Amygdala (tissue), 56 donors: ENCODE measurements at places on chromosomes 3 and 15.

GRCh38 chr3:101638261-101638745 is 38.6 kb downstream of the ZBTB11 start:
- no peak for DNase-seq

DNA sequence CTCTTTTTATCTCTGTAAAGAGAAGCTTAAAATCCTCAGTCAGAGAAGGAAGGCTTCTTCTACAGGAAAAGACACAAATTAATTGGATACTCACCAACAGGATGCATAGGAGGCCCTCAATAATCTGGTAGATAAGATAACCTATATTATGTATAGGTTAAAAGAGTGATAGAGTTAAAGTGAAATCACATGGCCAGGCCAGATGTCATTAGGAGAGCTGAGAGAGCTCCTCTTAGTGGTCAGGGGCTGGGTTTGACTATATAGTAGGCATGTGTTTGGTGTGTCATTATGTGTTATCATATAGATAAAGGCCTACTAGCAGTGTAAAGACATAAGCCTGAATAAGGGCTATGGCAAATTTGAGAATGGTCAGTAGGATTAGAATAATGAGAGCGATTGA is 479.3 kb downstream of the EPHA3 start:
- no peak for DNase-seq

- no peak for DNase-seq
Observed at GRCh38 chr3:190646996-190647395, 133.1 kb downstream of the IL1RAP start.

DNA sequence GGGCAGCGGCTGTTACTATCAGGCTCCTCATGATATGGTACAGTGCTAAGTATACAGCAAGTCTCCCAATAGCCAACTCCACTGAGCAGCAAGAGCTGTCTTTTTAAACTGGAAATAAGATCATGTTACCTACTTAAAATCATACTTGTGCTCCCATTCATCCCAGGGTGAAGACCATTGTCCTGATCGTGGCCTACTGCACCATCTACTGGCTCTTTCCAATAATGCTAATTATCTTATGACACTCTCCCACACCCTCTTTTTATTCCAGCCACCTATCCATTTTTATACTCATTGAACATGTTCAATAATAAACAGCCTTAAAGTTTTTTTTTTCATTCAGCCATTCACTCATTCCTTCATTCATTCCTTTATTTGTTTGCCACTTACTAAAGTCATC is 117.7 kb downstream of the GBE1 start:
- no peak for DNase-seq

GRCh38 chr3:24765399-24765798 is 270.7 kb upstream of the THRB start:
- DNase-seq, result no peak

GRCh38 chr15:59685737-59686297 is 3.3 kb downstream of the BNIP2 start:
- no peak for DNase-seq

GRCh38 chr3:15331606-15332404 is 581 bp downstream of the SH3BP5 start:
- DNase-seq, result no peak

GRCh38 chr3:190306513-190307163 is 15.6 kb downstream of the CLDN1 start:
- DNase-seq, result no peak

GRCh38 chr15:31516440-31516839 is 189.8 kb downstream of the KLF13 start:
- DNase-seq, result no peak

DNA sequence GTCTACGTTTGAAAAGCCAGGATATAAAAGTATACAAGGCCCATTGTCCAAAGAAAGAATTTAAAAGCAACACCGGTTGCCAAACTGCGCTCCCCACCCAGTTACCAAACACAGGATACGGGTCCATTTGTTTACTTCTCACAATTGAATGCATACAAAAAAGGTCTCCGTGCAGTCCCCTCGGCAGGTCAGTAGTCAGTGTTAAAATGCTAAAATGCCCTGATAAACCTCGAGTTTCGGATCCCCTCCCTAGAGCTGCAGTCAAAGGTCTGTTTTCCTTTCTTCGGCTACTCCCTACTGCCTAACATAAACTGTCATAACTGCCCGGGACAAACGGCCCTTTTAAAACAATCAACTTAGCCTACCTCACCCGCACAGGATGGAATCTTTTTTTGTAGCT is 534.6 kb downstream of the FOXP1 start:
- DNase-seq, result no peak

- no peak for DNase-seq
Observed at GRCh38 chr15:28026221-28026620, 72.9 kb downstream of the OCA2 start.

- DNase-seq, result no peak
Observed at GRCh38 chr3:42608581-42608980, 8.1 kb downstream of the NKTR start.

GRCh38 chr3:197687570-197687969 is 49.1 kb downstream of the RUBCN start:
- no peak for DNase-seq

DNA sequence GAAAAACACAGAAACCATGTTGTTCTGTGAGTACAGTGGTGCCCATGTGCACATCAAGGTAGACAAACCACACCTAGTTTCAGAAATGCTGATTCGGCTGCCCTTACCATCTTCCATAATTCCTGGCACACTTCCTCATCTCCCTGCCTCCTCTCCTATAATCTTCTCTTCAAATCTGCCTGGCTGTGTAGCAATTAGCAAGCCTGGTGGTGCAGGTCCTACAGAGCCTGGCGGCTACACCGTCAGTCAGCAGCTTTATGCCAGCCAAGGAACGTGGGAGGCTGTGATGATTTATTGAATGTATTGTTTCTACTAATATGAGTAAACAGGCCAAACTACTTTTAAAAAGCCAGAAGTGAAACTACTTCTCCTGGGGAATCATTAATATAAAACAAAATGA is 106.8 kb downstream of the SEMA6D start:
- no peak for DNase-seq

GRCh38 chr3:164673738-164674137 is 404.6 kb downstream of the SI start:
- no peak for DNase-seq

- DNase-seq, result no peak
Observed at GRCh38 chr3:37526511-37526910, 335.2 kb upstream of the CTDSPL start.

- DNase-seq, result no peak
Observed at GRCh38 chr3:188796122-188796631, 375.6 kb upstream of the TPRG1 start.

DNA sequence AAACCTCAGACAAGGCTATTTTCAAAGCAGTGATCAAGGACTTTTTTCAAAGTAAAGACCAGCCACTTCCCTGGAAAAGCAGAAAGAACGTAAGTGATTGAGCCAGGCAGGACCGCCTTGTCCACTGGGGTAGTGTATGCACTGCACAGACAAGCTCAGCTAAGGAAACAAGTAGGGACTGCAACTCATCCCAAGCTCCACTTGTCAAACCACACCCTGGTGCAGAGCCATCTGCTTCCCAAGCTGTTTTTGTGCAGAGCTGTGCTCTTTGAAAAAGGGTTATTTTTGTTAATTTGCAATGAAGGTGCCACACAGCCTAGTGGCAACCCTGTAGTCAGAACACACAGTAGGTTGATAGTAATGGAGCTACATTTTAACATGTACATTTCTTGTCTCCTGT is 193.3 kb downstream of the ADAMTS9 start:
- no peak for DNase-seq

DNA sequence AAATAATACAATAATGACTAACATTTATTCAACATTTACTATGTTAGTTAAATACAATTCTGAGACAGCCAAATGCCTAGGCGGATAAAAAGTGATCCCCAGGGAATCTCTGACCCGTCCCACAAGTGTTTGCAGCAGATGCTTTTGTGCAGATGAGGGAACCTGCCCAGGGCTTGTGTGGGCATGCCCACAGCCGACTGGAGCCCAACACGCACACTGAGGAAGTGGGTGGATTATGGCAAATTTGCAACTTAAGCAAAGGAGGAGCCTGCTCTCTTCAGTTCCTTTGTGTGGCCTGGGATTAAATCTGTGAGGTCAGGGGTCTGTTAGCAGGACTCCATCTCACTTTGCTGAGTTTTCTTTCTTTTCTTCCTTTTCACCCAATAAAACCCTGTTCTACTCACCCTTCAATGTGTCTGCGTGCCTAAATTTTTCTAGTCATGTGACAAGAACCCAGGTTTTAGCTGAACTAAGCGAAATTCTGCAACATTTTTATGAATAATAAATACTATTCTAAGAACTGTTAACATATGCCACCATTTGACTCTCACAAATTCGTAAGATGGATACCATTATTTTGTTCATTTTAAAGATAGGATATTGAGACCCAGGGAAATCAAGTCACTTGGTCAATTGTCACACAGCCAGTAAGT is 13.9 kb upstream of the RTP1 start:
- DNase-seq, result no peak

GRCh38 chr3:63151897-63152296 is 126.2 kb upstream of the SYNPR start:
- no peak for DNase-seq

GRCh38 chr3:135895106-135895733 is 70.3 kb upstream of the PPP2R3A start:
- peak; percentile 56 for DNase-seq

DNA sequence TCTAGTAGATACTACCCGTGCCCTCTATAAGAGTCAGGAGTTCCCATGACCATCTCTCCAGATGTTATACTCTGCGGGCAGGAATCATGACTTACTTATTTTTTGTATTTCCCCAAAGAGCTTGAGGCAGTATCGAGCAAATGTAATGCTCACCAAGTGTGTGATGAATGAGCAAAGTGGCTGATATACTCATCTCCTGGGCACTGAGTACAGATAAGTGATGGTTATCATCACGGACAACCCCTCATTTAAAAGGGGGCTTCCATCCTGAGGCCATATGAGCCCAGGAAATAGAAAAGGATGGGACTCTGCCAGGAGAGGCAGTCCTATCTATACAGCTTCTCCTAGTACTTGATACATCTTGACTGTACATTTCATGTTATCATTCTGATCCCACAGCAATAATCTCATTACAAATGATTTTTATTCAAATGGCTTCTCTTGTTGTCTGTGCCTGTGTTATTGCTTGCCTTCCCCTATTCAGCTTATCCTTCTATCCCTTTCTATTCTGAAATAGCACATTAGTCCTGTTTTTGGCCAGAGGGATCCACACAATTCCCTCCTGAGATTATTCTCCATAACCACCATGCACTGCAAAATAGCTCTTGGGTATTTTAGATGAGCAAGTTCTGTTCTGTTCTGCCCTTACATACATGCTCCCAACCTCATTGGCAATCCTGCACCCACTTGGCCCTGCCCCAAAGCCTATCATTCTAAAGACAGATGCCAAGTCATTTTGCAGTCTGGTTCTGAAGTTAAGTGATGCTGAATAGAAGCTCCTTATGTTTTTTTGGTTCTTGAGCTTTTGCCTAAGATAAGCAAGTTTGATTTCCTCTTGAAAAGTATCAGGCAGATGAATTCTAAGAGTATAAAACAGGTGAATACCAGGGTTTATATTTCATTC is 48.0 kb upstream of the MRPL3 start:
- no peak for DNase-seq

DNA sequence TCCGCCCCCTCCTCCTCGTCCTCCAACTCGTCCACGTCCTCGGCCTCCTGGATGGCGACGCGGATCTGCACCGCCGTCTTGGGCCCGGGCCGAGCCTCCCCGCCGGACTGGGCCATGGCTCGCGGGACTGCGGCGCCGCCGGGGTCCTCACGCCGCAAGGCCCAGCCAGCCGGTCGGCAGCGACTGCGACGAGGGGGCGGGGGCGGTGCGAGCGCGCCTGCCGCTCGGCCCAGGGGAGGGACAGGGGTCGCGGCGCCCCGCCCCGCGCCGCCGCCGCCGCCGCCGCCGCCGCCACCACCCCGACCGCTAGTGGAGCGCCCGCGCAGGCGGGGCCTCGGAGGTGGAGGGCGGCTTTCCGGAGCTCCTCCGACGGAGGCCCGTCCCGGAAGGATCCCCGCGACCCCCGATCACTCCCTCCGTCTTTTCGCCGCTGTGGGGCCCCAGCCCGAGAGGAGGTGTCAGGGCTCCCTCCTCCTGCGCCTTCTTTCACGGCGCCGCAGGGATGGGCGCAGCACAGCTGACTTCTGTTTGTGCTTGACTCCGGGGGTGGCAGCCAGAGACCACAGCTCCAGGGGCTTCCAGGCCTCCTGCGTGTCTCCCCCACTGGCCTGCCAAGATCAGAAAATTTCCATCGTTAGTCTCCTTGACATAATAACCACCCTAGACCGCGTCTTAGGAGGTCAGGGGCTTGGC is at the start of gene LARP6:
Gene LARP6, minus strand, starts transcription at position 185 of the 693 bp plus-strand sequence. Its CDS starts 69 bp downstream, at position 116.
- no peak for DNase-seq

DNA sequence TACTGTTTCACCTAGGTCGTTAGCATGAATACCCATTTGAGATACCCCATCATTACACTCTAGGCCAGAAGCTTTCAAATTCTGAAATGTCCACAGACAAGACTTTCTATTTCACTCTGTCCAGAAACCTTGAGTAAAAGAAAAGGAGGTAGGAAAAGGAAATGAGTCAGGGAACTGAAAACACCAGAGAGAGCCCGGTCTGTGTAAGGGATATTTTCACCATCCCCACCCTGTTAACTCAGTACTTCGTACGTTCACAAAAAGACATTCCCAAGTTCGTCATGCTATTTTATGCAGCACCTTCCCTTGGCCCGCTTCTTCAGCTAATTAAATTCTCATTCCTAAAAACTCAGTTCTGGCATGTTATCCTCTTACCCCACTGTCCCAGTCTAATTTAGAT is 89.4 kb upstream of the SOX2 start:
- DNase-seq, result no peak

GRCh38 chr3:60289341-60290121 is 961.7 kb downstream of the FHIT start:
- DNase-seq, result no peak

- no peak for DNase-seq
Observed at GRCh38 chr15:36757189-36757814, 177.9 kb downstream of the CDIN1 start.

GRCh38 chr3:61778095-61778494 is 216.7 kb downstream of the PTPRG start:
- DNase-seq, result no peak

DNA sequence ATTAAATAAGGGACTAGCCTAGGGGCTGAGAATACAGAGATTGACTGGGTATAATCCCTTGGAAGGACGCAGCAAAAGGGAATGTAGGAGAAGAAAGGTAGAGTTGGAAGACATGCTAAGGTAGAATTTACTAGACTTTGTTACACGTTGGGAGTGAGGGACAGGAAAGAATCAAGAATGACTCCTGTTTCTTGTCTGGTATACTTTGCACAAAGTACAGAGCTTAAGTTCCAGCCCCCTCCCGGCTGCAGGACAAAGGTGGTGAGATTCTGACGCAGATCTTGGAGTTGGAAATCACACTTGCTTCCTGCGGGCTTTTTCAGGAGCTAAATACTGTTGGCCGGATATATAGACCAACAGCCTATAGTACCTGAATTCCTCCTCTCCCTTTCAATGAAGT is 895 bp downstream of the HYKK start:
- no peak for DNase-seq
